ENCODE measurements at places on chromosomes 3 and 15.

- peak; percentile 85 for DNase-seq
Measured at GRCh38 chr15:63449731-63450130, 54.7 kb upstream of the USP3 start.

GRCh38 chr3:159340877-159341500 lies 539.1 kb downstream of the MFSD1 start:
- no peak for DNase-seq

GRCh38 chr15:32098033-32098432 lies 67.7 kb downstream of the CHRNA7 start:
- no peak for DNase-seq

- DNase-seq: no peak
Measured at GRCh38 chr15:42191610-42192346, 16.3 kb downstream of the VPS39 start.

- no peak for DNase-seq
Measured at GRCh38 chr15:98996624-98997023, 11.0 kb downstream of the PGPEP1L start.

GRCh38 chr3:38002291-38002876 lies 11.8 kb downstream of the VILL start:
- DNase-seq: no peak

- DNase-seq: peak; percentile 79
Measured at GRCh38 chr15:82197733-82198594, 64.6 kb downstream of the EFL1 start.

DNA sequence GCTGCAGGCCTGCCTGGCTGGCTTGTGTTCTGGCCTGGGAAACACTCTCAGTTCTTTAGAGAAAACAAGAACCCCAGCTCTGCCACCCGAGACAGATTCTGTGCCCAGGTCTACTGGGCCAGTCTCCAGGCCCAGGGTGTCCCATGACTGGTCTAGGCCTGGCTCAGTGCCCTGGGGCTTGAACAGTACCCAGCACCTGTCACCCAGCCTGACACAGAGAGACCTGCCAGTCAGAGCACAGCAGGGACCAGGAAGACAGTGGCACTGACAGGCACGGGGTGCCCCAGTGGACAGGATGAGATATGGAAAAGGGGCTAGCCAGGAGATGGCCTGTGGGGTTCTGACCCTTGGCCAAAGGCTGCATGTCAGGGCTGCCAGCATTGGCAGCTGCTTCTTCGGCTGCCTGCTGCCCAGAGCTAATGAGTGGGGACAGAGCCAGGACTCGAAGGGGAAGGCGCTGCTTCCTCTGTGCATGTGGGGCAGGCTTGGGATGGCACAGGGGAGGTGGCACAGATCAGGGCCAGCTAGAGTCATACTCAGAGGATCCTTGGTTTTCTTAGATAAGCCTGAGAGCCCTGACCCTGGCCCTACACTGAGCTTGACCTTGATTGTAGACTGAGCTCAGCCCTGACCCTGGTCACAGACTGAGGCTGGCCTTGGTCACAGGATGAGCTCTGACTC lies 15.1 kb downstream of the CCDC33 start:
- no peak for DNase-seq

DNA sequence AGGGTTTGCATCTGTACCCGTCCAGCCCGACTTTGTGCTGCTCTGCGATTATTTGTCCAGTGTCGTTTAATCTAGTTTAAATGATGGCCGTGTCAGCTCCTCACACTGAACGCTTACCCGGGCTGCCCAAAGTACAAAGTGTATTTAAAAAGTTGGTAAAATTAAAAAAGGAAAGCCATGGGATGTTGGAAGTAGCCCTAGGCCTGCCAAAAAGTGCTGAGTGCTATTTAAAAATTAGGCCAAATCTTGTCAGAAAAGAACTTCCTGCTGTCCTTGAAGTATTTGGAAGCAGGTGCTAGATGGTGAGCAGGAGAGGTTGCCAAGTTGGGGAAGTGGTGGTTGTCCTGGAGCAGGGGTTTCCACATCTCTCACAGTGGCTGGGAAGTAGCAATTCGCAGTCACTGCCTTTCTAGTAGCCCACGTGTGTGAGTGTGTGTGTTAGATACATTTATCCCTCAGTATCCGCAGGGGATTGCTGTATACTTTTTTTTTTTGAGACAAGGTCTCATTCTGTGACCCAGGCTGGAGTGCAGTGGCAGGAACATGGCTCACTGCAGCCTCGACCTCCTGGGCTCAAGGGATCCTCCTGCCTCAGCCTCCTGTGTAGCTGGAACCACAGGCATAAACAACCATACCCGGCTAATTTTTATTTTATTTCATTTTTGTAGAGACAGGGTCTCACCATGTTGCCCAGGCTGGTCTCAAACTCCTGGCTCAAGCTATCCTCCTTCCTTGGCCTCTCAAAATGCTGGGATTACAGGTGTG lies 664 bp downstream of the PPCDC start:
- DNase-seq: peak; percentile 16

DNA sequence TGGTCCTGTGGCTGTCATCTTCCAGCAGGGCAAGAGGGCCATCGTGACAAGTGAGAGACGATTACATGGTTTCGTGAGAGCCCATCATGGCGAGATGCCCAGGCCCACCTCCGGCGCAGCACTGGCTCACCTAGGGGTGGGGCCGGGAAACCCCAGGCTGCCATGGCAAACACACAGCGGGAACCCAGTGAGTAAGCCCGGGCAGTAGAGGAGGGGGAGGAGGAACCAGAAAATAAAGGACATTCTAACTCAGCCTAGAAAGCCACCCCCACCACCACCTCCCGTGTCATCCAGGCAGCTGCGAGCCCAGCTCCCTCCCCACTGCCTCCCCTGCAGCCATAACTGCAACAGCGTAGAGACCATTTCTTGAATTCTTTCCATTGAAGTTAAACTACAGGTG lies 52.3 kb downstream of the PCSK6 start:
- DNase-seq: no peak

GRCh38 chr3:71372911-71373637 lies 210.5 kb downstream of the FOXP1 start:
- no peak for DNase-seq

GRCh38 chr3:113228498-113229286 lies 17.3 kb downstream of the BOC start:
- peak; percentile 50 for DNase-seq

DNA sequence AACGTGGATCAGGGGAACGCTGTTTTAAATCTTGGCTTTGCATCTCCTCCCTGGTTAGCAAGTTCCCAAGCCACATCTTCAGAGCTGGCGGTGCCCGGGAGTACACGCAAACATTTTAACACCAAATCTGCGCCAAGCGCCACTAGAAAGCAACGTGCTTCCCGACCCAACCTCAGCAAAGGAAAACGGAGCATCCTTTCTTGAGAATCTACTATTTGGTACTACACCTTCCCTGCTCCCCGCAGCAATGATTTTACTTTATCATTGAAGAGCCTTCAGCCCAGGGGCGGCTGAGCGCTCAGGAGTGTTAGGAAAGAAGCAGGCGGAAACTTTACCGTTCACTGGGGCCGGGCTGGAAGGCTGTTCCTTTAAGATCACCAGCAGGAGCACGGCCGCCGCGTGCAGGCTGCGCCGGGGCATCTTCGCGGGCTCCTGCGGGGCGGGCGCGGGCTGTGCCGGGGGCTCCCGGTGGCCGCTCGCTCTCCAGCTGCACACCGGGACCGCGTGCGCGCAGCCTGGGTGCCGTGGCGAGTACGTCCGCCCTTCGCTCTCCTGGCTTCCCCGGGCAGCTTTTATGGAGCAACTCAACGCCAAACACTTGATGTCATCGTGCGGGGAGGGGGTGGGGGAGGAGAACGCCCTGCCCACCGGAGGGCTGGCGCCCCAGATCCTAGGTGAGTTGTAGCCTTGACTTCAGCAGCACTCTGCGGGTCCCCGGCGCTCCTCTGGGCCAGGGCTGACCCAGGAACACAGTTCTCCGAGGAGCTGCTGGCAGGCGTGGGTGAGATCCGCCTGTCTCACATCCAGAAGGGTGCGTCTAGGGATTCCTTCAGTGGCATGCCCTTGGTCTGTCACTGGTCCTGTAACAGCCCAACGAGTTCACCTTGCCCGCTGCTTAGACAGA lies at the start of gene CA12:
CA12 (minus strand) TSS at position 546 of the 904 bp plus-strand sequence; CDS start at position 420, 126 bp downstream.
- DNase-seq: peak; percentile 63

DNA sequence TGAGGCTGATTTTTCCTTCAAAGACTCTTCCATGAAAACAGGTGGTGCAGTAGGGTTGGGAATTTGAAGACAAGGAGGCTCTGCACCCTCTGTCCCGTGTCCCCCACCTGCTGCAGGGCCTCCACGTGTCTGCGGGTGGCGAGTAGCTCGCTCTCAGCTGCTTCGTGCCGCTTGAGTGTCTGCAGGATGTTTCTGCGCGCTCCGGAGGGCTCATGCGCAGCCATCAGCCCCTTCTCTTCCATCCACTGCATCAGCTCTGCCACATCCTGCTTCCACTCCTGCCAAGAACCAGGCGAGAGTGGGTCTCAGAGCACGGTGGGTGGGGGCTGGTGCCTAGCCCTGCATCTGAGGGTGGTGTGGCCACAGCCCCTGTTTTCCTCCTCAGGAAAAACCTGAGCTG lies 17.8 kb downstream of the SPTBN5 start:
- DNase-seq: no peak

DNA sequence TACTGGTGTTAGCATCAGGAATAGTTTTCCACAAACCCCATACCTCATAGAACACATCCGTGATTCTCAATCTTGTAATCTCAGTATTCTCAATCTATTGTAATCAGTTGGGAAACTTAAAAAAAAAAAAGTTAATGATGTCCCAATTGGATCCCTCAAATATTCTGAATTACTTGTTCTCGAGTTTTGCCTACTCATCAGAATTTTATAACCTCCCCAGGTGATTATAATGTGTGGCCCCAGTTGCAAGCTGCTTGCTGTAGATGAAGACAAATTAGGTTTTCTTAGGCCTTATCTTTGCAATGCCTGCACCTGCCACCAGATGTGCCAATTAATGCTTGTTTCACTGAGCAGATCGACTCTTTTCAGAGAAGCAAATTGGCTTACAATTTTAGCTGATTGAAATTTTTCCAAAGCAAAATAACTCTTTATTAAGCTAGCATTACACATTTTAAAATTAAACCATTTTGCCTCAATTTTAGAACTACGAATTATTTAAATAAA lies 19.0 kb upstream of the DIPK2A start:
- peak; percentile 16 for DNase-seq

DNA sequence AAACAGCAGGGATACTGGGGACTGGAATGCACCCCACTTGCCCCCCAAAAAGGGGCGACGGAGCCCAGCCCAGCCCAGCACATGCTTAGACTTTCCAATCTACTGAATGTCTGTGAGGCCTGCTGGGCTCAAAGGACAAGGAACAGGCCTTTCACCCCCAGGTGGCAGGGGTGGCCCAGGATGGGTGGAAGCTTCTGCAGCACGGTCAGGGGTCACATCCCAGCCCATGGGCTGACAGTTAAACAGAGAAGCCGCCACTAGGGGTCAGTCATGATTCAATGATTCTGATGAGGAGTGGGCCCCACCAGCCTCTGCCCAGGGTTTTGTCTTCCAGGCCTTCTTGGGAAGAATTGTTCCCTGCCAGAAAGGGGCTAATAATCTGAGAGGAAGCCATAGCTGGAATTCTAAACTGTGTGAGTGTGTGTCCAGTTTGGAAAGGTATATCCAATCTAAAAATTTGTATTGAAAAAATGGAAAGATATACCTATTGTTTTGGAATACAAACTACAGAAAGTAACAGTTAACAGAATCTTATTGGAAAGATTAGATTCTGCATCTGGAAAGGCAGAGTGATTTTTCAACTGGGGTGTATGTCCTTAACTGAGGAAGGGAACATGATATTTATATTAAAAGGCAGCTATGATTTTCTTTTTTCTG lies 2.2 kb downstream of the CHRNB4 start:
- DNase-seq: peak; percentile 84

- DNase-seq: peak; percentile 92
Measured at GRCh38 chr3:123723522-123724168, 138.8 kb upstream of the HACD2 start.

DNA sequence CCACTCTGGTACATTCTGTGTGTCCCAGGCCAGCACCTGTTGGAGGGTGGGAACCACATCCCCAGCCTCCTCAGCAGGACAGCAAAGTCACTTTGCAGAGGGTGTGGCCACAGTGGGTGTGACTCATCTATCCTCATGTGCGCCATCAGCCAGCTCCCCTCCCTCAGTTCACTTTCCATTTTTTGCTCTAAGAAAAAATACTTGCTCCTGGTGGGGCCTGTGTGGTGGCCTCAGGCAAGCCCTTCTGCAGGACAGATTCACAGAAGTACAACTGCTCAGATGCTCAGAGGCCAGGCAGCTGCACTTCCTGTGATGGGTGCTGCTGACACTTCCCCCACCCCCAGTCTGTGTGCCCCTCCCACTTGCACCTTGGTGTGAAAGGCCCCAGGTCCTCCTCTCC lies 78.3 kb upstream of the ALDH1L1 start:
- DNase-seq: peak; percentile 56

DNA sequence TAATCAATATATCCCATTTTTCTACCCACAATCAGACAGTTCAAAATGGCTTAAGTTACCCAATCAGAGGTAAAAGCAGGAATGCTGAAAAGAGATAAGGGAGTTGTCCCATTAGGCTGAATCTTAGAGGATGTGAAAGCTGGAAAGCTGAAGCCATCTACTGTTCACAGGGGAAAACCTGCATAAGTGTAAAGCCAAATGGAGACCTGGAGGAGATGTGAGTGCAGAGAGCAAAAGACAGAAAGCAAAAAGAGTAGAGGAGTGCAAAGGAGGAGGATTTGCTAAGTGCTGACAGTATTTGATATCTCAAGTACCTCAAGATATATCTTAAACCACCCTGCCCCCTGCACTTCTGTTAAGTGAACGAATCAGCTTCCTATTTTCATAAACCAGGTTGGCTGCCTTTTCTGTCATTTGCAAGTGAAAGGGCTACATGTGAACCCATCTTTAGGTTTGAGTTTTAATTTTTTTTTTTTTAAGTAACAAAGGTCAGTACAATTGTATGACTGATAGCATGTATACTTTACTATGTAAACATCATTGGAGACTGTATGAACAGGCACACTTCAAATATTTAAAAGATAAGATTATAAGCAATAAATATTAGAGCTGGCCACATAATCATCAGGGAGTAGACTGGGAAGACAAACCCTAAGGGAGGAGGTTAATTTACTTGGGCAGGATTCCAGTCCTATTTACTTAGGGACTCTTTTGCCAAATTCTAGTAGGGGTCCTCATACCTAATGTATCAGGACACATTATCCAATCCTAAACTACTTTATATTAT lies 22.8 kb upstream of the P2RY1 start:
- DNase-seq: peak; percentile 57

DNA sequence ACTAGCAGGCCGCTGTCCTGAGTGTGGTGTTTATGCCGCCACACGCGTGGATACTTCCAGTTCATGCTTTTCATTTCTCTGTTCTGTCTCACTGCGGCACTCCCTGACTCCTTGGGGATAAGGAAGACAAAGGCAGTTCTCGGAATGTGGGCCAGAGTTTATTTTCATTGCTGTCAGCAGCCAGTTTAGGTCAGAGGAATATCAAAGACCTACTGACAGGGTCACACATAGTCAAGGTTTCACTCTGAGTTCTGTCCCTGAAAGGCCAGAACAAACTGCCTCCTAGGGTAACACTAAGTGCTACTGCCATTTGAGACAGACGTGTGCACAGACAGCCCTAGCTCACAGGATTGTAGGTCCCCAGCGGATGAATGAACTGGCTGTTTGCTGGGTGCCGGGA lies 27.3 kb upstream of the SPTBN5 start:
- DNase-seq: no peak
